ENCODE measurements at places on chromosomes 5 and 9.

- DNase-seq, result no peak
Measured at GRCh38 chr5:106833517-106833916, 837.2 kb downstream of the EFNA5 start.

DNA sequence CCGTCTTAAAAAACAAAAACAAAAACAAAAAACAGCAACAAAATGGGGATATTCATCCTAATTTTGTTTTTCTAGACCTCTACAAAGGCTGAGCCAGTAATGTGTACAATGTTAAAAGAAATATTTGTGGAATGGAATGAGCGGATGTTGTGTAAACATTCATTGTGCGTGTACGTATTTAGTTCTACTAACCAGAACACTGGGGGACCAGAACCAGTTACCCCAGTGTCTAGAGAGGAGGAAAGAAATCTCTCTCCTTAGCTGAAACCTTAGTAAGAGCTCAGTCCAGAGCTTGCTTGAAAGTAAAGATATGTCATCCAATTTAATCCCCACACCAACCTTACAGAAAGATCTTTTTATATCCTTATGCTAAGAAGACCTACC is 106.7 kb upstream of the CPEB4 start:
- DNase-seq, result peak; percentile 70

- DNase-seq, result peak; percentile 68
Measured at GRCh38 chr5:118325931-118326330, 662.4 kb downstream of the DTWD2 start.

DNA sequence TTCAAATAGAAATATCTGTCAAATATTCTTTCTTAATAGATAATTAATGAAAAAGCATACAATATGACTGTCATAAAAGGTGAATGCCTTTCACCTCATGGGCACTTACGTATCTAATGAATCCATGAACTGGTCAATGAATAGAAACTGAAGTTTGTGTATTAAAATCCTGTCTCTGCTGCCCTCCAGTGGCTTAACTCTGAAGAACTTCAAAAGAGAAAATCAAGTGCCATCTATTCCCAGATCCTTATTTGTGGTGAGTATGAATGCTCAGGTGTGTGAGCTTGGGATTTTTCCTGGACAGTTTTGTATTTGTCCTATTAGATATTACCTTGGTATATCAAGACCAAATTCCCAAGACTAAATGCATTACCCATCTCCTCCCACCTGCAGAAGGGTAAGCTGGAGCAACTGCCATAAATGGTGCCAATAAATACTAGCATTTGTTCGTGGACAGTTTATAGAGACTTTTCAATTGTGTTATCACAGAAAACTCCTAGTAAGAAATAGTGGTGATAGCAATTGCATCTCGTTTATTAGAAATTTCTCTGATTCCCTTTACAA is 44.0 kb upstream of the SVEP1 start:
- peak; percentile 87 for DNase-seq

- no peak for DNase-seq
Measured at GRCh38 chr9:134887219-134887618, 6.6 kb downstream of the FCN2 start.

DNA sequence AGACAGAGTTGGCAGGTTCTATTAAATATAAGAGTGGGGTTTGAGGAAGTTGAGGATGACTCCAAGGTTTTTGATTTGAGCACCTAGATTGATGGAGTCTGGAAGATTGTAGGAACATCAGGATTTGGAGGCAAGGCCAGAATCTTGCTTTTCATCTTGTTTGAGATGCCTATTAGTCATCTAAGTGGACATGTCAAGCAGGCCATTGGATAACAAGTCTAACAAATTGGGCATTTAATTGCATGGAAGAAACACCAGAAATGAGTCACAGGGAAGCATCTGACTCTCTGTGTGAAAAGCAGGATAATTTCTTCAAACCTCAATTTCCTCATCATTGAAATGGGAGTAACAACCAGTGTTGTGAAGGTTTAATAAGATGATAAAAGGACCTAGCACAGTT is 53.3 kb upstream of the ARL15 start:
- no peak for DNase-seq

Measured in trophoblast cell (in vitro differentiated cells and primary cell).